ENCODE measurements at places on chromosomes 2 and 18.

DNA sequence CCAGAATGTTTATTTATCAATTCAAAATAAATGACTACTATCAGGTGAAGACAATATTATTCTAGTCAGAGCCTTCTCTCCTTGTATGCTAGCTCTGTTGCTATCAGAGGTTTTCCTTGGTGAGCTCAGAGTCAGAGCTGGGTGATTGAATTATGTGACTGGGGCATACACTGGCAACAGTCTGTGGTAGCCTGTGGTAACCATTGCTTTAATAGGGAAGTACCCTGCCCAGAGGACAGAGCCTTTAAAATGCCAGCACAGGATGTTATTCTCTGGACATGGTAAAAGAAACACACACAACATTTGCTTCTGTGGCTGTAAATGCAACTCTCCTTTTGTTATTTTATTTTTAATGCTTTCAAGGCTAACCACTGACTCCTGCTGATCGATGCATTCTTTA, 124.7 kb downstream of the PPP1R1C start:
- no peak for DNase-seq

- no peak for DNase-seq
These were observed 1517.5 kb upstream of the PIK3C3 start for GRCh38 chr18:40437517-40437916.

GRCh38 chr2:144679942-144680341, 160.0 kb upstream of the ZEB2 start:
- DNase-seq = no peak

DNA sequence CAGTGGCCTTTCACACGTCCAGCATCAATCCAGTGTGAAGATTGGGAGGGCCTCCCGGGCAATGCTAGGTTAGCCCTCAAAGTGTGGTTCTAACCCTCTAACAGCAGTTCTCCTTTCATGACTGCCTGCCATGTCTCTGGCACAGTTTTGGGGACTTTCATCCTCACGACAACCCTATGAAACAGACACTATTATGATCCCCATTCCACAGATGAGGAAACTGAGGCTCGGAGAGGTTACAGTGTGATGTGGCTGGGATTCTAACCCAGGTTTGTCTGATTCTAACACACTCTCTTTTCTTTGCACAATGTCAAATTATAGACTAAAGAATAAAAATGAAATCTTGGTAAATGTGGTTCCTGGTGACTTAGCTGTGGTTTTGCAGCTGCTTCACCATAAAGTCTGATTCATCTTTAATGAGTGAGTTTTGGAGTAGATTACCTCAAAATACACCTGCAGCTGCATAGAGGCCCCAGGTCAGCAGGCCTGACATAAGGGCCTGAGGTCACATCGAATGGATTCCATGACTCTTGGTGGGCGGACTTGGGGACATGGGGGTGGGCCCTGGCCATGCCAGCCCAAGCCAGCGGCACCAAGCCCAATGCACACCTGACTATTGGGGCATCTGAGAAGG, 214.4 kb downstream of the GLI2 start:
- no peak for DNase-seq

GRCh38 chr2:1972422-1972821, 228.1 kb upstream of the PXDN start:
- peak; percentile 83 for DNase-seq

DNA sequence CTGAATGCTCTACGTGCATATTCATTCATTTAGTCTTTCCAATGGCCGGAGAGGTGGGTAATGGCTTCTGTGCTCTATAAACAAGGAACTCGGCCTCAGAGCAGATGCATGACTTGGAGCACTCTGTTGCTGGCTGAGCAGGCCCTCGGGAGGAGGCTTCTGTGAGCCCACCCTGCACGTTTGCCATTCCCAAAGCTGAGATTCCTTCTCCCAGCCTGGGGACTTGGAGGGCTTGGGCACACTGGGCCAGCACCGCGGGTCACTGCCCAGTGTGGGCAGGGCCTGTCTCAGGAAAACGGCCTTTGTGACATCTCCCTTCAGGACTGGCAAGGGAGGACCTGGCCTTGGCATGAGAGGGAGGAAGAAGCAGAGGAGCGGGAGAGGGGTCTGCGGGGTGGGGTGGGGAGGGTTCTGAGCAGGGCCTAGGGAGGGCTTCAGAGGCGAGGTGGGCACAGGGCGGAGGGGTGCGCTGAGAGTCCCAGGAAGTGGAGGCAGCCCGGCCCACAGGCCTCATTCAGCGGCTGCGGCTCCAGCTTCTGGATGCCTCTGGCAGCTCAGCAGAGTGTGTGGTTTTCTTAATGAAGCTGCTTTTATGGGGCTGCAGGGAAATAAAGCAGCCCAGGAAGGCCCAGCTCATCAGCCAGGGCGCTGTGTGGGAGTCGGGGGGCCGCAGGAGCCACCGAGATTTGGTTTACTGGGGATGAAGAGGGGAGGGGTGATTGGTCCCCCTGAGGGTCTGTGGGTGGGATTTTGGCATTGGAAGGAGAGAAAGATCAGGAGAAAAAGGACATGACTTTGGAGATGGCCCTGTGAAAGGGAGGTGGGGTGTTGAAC, 51.7 kb upstream of the OTOF start:
- DNase-seq = peak; percentile 3

- DNase-seq = no peak
These were observed 20.5 kb downstream of the NR4A2 start for GRCh38 chr2:156311976-156312375.

- no peak for DNase-seq
These were observed 30.6 kb upstream of the RND3 start for GRCh38 chr2:150517951-150518680.

GRCh38 chr18:78293940-78294541, 685.6 kb upstream of the SALL3 start:
- no peak for DNase-seq

GRCh38 chr18:74914648-74915047, 294.3 kb downstream of the PTGR3 start:
- DNase-seq = no peak

DNA sequence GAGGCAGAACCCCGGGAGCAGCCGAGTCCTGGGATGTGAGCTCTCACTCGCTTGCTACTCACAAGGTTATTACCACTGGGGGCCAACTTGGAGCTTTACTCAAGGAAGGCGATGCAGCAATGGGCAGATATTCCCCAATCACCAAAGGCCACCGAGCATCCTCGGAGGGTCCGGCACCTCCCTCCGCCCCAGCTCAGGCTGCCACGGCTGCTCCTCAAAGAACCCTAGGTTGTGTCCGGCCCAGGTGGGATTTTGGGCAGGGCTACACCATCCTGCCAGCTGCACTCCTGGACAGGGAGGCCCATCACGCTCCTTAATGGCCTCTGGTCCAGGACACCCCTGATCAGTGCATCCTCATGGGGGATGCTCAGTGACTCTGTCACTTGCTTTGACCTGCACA, 24.8 kb downstream of the FBLN7 start:
- no peak for DNase-seq

GRCh38 chr2:218400930-218401881, 1.5 kb downstream of the CTDSP1 start:
- DNase-seq = no peak

GRCh38 chr2:28949617-28950305, 31.3 kb upstream of the TOGARAM2 start:
- no peak for DNase-seq

- DNase-seq = peak; percentile 65
These were observed 234.6 kb upstream of the SIX3 start for GRCh38 chr2:44706681-44707553.

DNA sequence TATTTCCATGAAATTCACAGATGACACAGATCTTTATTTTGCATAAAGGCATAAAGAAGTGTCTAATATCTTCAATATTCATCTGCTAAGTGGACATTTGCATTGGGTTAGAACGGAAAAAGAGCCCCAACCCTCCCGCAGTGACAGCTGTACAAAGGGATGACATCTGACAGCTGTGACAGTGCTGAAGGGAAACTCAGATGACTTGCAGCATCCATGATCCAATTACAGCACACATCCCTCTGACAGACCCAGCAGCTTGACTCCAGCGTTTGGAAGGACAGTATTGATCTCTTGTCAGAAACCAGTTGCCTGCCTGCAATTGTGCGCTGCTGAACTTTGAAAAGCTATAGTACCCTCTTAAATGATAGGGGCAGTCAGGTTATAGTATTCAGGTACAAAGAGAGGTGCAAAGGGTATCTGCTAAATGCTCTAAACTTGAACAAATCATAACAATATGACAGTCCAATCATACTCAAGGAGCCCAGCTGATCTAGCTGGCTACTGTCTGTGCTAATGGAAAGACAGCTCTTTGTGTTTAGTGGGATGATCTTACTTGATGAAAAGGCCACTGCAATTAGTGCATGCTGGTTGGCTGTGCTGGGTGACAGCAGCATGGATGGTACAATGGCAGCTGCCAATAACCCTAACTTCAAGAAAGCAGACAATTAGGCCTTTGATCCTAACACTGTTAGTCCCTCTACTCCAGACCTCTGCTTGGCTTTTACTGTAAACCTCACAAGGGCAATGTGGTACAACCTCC, 599.2 kb downstream of the NR4A2 start:
- DNase-seq = peak; percentile 19

GRCh38 chr18:5415665-5416064, 120.1 kb upstream of the ZBTB14 start:
- no peak for DNase-seq

DNA sequence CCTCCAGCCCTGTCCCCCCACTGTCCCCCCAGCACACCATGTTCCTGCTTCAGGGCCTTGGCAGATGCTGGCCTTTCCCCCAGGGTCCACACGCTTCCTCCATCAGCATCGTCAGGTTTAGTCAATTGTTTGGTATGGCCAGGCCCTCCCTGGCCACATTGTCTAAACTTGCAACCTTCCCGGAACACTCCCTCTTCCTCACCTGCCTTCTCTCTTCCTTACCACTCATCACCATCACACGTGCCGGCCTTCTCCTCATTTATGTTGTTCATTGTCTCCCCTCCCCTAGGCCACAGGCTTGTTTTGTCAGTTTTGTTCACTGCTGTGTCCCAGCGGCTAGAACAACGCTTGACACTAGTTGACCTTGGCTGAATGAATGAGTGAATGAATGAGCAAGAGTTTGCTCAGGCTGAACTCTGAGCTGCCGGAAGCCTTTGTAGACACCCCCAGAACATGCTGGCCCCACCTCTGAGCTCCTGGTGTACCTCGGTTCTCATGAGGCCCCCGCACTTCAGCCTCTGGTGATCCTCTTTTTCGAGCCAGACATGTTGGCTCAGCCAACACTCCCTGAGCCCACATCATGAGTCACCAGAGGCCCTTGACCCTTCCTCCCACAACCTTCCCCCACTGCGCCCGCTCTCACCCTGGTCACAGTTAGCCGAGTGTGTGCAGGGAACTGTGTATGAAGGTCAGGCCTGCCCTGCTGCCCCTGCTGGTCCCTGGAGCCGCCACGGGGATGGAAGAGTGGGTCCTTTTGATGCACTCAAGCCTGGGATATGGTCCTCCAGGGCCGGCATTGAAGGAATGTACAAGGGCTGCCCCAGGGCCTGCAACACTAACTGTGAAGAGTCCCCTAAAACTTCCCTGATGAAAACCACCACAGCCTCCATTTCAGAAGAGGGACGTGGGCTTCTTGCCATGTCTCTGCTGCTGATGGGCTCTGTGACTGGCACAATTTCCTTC, 57.5 kb downstream of the HS1BP3 start:
- DNase-seq = no peak

DNA sequence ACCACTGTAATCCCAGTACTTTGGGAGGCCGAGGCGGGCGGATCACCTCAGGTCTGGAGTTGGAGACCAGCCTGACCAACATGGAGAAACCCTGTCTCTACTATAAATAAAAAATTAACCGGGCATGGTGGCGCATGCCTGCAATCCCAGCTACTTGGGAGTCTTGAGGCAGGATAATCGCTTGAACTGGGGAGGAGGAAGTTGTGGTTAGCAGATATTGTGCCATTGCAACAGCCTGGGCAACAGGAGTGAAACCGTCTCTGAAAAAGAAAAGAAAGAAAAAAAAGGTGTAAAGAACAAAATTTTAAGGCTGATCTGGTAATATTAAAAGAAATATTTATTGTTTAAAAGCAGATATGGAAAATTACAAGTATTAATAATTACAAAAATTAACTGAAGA, 29.7 kb downstream of the ZNF804A start:
- DNase-seq = no peak

GRCh38 chr2:148161909-148162435, 141.1 kb downstream of the MBD5 start:
- no peak for DNase-seq

GRCh38 chr2:218662377-218662776, 2.9 kb downstream of the BCS1L start:
- no peak for DNase-seq

GRCh38 chr18:79489051-79489898, 93.5 kb downstream of the NFATC1 start:
- DNase-seq = no peak

DNA sequence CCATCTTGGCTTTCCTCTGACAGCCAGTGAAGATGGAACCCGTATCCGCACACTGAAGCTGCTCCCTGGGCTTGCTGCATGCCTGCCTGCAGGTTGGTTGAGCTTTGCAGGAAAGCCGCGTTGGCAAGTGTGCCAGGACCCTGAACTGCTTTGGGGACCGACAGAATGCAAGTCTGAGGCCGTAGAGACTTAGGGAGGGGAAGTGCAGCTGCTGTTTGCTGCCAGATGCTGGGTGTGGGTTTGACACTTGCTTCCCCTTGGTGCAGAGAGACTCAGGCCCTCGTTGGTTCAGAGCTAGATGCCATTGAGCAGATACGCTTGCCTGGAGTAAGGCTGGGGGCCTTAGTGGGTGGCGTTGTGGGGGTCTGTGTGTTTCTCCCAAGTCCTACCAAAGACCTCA, 13.1 kb upstream of the PHLPP1 start:
- DNase-seq = no peak

DNA sequence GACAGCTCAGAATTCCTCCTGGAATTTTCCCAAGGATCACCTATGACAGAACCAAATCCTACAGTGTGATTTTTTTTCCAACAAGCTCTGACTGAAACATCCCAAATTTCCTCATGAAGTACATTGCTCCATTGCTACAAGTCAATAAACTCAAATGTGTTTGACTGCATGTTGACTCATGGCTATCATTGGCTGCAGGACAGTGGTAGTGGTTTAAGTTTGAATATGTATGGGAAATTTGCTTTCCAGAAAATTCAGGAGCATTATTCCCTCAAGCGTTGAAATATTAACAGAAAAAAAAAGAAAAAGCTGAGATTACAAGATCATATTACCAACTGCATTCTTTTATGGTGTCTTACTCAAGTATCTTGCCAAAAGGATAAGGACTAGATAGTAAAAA, 402.8 kb upstream of the DSEL start:
- no peak for DNase-seq

DNA sequence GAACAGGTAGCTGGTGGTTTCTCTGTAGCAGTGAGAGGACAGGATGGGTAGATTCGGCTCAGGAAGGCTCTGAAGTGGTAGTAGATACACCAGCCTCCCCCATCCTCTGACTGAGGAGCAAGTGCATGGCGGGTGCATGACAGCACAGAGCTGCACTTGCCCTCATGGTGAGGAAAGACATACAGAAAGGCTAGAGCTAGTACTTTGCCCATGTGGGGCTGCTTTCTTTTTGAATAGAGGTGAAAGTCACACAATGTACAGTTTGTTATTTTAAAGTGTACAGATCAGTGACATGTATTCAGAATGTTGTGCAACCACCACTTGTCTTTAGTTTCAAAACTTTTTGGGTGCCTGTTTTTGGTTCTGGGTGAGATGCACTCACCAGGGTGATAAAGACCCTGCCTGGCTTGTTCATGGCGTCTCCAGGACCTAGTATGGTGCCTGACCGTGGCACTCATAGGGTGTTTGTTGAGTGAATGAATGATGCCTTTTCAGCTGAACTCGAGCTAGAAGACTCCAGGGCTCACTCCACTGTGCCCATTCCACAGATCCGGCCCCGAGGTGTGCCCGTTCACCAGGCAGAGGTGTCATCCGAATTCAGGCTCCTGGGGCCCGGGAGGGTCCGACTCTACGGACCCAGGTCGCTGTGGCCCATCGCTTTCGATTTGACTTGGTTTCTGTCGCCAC, 421 bp upstream of the VAMP5 start:
- DNase-seq = no peak

- no peak for DNase-seq
These were observed 28.9 kb downstream of the ABCB11 start for GRCh38 chr2:169002161-169002738.
